NCI-H1436 treated with DMSO at 0.1 percent for 48 hours (cell line): ENCODE measurements at places on chromosomes 6 and 20.

DNA sequence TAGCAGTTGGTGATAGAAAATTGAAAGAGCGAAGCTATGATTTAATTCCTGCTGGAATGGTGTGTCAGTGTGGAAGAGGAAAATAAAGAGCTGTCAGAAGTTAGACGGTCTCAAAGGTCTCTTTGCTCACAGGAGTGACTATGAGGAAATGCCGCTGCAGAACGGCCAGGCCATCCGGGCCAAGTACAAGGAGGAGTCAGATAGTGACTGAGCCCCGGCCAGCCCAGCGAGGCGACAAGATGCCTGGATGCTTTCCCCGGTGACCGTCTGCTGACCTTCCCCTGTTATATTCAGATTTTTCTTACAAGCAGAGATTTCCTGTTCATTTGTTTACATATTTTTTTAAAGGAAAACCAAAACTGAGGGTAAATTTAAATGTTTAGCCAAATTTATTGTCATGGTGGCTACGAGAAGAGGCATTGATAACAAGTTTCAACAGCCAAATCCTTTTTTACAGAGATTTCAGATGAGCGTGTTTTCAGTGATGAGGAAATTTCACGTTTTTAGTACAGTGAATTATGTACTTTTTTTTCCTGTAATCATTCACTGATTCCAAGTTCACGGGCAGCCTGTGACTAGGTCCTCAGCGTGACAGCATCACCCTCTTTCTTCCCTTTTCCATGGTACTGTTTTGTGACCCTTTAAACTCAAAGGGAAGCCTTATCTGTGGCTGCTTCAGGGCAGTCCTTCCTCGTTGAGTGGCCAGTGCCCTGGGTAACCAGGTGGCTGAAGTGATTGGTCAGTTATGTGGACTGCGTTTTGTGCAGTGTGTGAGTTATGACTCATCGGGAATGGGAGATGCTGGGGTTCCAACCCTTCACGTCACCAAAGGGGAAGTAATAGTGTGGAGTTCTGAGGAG, 12.6 kb downstream of the DYNLT1 start:
- no peak for DNase-seq

DNA sequence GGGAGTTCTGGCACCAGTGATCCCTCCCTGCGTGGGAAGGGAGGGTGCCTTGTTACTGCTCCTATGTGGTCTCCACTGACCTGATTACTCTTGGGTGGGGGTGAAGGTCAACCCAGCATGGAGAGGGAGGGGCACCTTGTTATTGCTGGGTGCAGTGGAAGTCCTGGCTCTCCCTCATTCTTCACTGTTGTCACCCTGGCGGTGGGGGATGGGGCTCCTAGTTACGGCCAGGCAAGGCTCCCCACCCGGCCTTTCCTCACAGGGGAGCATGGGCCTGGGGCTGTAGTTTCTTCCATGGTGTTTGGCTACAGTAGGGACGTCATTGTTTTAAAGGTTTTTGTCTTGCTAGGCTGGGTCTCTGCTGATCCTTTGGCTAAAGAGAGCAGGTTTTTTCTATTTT, 40.8 kb downstream of the PACSIN1 start:
- DNase-seq: no peak

DNA sequence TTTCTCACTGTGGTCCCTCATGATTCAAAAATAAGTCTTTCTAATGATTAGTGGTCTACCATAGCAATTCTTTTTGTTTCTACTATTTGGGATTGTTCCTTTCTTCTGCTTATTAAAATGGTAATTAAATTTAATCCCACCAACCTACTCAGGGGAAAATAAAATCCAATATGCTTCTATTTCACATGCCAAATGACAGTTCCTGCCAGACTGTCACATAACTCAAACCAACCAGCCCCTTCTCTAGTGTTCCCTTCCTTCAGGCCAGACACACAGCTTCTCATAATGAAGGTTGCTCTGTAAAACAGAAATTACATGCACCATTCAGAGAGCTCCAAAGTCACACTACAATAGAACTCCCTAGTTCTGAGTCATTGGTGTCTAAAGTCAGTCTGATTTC, 23.2 kb downstream of the PAK5 start:
- no peak for DNase-seq

GRCh38 chr20:57048027-57048869, 218.2 kb downstream of the BMP7 start:
- DNase-seq: no peak

- DNase-seq: no peak
Observed at GRCh38 chr6:111381123-111381522, 101.9 kb downstream of the REV3L start.

DNA sequence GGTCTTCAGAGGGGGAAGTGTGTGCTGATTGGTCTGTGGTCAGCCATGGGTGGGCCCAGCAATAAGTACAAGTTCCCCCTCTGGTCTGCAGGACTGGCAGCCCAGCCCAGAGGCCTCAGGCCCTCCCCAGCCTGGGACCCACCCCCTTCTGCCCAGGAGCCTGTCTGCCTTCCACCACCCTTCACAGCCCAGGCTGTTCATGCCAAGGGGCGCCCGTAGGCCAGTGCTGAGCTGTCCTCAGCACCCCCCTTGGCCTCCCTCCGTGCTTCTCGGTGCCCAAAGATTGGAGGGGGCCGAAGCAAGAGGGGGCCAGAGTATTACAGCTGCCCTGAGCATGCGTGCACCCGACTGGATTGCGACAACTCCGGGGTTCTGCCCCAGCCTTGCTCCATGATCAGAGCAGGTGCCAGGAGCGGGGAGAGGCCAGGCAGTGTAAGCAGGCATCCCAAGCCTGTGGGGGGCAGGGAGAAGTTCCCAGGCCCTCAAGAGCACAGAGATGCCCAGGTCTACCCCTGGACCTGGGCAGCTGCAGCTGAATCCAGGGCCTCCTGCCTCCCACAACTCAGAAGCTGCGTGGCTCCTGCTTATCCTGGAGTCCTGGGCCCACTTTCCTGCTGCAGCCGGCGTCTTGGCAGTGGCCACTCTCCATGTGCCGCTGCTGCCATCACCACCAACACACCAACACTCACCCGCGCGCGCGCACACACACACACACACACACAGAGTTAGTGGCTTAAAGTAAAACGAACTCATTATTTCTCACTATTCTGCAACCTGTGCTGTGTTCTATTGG, 33.3 kb downstream of the CST9L start:
- no peak for DNase-seq

GRCh38 chr6:5125152-5126006, 40.2 kb downstream of the PPP1R3G start:
- no peak for DNase-seq

- no peak for DNase-seq
Observed at GRCh38 chr6:33872761-33873160, 69.0 kb upstream of the MLN start.

DNA sequence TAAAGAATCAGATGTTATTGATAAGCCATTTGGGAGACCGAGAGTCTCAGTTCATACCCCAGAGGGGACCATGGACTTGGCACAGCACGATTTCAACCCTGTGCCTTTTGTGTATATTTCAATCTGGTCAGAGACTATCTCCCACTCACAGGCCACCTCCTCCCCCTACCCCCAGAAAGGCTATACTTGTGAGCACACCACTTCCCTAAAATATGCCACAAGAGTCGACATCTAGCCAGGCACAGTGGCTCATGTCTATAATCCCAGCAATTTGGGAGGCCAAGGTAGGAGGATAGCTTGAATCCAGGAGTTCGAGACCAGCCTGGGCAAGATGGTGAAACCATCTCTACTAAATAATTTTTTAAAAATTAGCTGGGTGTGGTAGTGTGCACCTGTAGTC, 13.6 kb upstream of the TCF15 start:
- DNase-seq: no peak

DNA sequence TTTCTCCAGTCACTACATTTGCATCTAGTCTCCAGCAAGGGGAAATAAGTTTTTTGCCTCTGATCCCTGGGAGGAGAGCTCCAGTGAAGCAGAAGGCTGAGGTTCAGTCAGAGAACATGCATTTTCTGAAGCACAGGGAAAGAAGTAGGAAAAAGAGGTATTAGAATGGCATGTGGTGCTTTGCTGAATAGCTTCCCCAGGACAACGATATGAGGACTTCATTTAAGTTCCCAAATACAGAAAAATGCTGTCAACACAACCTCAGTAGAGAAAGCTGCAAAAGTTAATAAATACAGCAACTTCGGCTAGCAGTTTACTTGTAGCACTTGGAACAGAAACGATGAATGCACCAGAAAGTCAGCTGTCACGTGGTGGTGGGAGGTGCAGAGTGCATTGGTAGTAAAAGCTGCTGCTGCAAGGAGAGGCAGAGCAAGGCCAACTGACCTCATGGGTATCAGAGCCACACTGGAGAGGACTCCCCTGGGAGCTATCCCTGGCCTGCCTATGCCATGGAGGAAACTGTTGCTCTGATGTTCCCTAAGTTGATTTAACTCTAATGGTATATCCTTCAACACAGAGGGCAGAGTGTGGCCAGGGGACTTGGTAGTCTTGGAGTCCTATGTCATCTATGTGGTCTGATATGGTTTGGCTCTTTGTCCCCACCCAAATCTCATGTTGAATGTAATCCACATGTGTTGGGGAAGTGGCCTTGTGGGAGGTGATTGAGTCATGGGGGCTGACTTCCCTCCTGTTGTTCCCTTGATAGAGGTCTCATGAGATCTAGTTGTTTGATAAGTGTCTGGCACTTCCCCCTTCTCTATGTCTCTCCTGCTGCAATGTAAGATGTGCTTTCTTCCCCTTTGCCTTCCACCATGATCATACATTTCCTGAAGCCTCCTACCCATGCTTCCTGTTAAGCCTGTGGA, 85.9 kb downstream of the ADTRP start:
- DNase-seq: no peak

DNA sequence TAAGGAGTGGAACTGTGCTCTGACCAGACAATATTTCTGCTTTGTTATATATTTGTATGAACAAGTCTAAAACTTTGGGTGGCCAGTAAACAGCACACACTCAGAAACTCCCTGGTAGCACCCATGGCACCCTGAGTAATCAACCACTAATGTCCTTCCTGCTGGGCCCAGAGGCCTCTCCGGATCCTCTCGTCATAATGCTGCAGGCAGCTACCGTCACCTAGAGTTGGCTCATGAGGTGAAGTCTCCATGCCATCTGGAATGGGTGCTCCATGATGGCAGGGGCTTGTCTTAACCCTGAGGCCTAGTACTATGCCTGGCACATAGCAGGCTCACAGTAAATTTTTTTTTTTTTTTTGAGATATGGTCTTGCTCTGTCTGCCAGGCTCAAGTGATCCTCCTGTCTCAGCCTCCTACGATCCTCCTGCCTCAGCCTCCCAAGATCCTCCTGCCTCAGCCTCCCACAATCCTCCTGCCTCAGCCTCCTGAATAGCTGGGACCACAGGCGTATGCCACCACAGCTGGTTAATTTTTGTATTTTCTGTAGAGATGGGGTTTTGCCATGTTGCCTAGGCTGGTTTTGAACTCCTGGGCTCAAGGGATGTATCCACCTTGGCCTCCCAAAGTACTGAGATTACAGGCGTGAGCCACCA, 3.0 kb upstream of the SDCBP2 start:
- no peak for DNase-seq

GRCh38 chr20:38269715-38270114, 9.2 kb upstream of the KIAA1755 start:
- no peak for DNase-seq
